ENCODE measurements at places on chromosomes 13 and 19.

- no peak for DNase-seq
Measured at GRCh38 chr19:32674153-32674930, 638 bp downstream of the ANKRD27 start.

- DNase-seq: no peak
Measured at GRCh38 chr13:41851351-41851750, 109.6 kb downstream of the VWA8 start.

GRCh38 chr13:33610438-33611120 is 207.4 kb upstream of the RFC3 start:
- DNase-seq: no peak

- no peak for DNase-seq
Measured at GRCh38 chr13:67101730-67102467, 128.2 kb downstream of the PCDH9 start.

- peak; percentile 99 for DNase-seq
Measured at GRCh38 chr19:35124098-35125060, 8.8 kb downstream of the FXYD3 start.

- no peak for DNase-seq
Measured at GRCh38 chr13:27083183-27083582, 88.4 kb downstream of the USP12 start.

GRCh38 chr13:110340812-110341444 is 33.8 kb downstream of the COL4A2 start:
- no peak for DNase-seq
